G401 (cell line): ENCODE measurements at places on chromosomes 1 and 21.

DNA sequence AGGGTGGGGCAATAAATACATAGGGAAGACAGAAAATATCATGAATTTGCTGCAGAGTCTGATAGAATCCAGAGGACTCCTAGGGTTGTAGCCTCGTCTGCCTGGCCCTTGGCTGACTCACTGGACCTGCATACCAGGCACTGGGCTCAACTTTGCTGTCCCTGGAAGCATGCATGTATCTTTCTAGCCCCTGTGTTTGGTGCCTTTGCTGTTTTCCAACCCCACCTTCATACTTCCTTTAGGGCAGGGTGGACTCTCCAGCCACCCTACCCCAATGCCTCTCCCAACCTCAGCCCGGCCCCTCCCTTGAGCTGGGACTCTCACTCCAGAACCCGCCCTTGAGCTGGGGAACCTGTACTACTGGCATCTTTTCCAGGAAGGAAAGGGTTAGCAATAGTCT, 1.2 kb downstream of the RAB25 start:
- no peak for DNase-seq

- no peak for DNase-seq
Measured at GRCh38 chr1:200401708-200402107, 8.1 kb downstream of the ZNF281 start.

DNA sequence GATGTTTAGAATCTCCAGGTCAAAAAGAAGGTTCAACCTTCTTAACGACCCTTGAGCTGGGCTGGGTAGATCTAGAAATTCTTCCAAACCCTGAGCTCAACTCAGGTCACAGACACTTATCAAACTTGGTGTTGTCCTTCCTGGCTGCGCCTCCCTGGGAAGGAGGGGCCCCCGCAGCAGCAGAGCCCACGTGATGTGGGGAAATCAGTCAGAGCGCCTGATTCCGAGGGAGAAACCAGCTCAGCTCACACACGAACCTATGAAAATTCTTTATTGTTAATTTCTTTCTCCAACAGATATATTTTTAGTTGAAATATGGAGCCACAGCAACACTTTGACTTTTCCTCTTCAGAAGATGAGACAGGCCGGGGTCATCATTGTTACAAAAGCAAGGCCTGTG, 24.3 kb upstream of the CLSTN1 start:
- no peak for DNase-seq

- DNase-seq = no peak
Measured at GRCh38 chr1:19330449-19331135, 18.5 kb downstream of the SLC66A1 start.

GRCh38 chr1:202805886-202806844, 2.1 kb downstream of the KDM5B start:
- no peak for DNase-seq

DNA sequence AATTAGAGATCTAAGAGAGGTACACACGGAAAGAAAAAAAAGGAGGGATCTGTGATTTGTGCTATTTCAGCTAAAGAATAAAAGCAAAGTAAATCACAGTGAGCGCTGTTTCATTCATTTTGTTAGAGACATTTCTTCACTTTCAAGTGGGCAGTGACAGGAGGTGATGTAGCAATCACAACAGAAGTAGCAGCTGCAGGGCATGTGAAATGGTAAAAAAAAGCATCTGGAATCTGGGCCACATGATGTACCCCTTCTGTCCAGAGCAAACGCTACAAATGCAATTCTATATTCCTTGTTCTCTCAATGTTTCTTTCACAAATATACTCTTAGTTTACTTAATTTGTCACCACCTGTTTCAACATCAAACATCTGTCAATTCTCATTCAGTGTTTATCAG, 786.5 kb downstream of the LRRIQ3 start:
- DNase-seq = no peak

GRCh38 chr1:23528250-23528978, 2.6 kb downstream of the E2F2 start:
- peak; percentile 19 for DNase-seq

GRCh38 chr1:230423261-230423660, 2.9 kb downstream of the PGBD5 start:
- peak; percentile 90 for DNase-seq

GRCh38 chr1:206969090-206969489, 1.2 kb downstream of the FCAMR start:
- no peak for DNase-seq

DNA sequence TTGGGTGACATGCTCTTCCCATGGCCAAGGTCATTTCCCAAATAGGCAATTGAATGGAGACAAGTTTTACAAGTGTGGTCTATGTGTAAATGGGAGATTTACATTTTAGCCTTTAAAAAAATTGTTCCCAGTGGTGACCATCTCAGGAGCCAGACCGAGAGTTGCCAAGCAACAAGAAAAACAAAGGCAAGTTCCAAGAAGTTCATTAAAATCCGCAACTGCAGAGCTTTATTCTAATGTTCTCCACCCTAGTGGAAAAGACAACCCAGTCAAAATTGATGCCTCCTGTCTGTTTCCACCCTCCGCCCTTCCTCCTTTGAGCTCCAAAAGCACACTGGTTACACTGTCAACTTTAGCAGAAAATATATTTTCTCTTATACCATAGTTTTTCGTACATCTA, 33.2 kb upstream of the CD55 start:
- DNase-seq = no peak

- DNase-seq = no peak
Measured at GRCh38 chr1:219621047-219621786, 8.3 kb upstream of the ZC3H11B start.
